G401 (cell line): ENCODE measurements at places on chromosomes 13 and 19. TPM values are rescaled to one million over a fixed set of nuclear protein-coding genes. Genes with fewer than 3 reads are reported as not detected.
A peak's percentile ranks its signal among the peaks of the same experiment; 100 is the strongest.

GRCh38 chr13:42548731-42549551 lies 25.0 kb upstream of the TNFSF11 start:
- DNase-seq: no peak

- no peak for DNase-seq
Observed at GRCh38 chr19:12990853-12991252, 4.4 kb upstream of the NFIX start.

DNA sequence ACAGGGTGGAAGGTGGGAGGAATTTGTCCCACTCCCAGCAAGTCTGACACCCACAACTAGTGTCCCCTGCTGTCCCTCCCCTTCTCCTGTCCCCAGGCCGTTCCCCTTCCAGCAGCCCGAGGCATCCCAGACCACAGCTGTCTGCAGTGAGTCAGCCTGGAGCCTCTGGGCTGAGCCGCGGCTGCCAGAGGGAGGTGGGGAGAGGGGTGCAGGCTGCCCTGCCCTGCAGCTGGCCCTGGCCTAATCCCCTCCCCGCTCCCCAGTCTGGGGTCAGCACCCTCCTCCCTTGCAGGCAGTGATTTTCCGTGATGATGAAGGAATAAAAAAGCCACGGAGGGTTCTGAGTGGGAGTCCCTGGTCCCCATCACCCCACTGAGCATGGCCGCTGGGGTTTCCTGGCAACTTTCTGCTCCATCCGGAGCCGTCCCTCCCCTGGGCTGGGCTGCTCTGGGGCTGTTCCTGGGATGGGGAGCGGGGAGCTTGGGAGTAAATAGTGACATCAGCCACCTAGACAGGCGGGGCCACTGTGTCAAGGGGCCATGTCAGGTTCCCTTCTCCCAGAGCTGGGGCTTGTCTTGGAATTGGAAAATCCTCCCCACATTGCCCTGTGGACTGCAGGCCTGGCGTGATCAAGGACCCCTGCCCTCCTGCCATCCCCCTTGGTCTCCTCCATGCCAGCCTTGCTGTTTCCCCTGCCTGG lies 16.8 kb downstream of the SPC24 start:
- DNase-seq: no peak

GRCh38 chr19:15112385-15112784 lies 5.2 kb downstream of the SYDE1 start:
- no peak for DNase-seq

GRCh38 chr19:15869109-15869555 lies 28.7 kb downstream of the CYP4F2 start:
- peak; percentile 57 for DNase-seq

Gene PLVAP
- not detected in 2 replicates for total RNA-seq

Gene ATP1A3
- 1.2 and 2.7 TPM in 2 replicates for total RNA-seq

Gene SYCN
- not detected in 2 replicates for total RNA-seq
